Osteoblast (primary cell): ENCODE measurements at places on chromosomes 5 and 9. TPM values are rescaled to one million over a fixed set of nuclear protein-coding genes. Genes with fewer than 3 reads are reported as not detected.

GRCh38 chr5:16794269-16794913, 141.7 kb downstream of the MYO10 start:
- H3K4me3 ChIP-seq, result no peak overlapping the region
- H3K36me3 ChIP-seq, result peaks cover 11% of the 10 kb centered on the region
- H3K27ac ChIP-seq, result no peak overlapping the region
- no peaks in the 10 kb centered on the region for H3K27me3 ChIP-seq

- H3K36me3 ChIP-seq, result no peaks in the 10 kb centered on the region
- DNase-seq, result no peak
- no peak overlapping the region for H3K27ac ChIP-seq
- no peak overlapping the region for H3K4me3 ChIP-seq
- no peaks in the 10 kb centered on the region for H3K4me1 ChIP-seq
Observed at GRCh38 chr9:114139071-114139470, 16.3 kb upstream of the COL27A1 start.

FOXD4L5 gene
- total RNA-seq, result under 0.01 TPM in 1 of 2 replicates, not detected in the other

DNA sequence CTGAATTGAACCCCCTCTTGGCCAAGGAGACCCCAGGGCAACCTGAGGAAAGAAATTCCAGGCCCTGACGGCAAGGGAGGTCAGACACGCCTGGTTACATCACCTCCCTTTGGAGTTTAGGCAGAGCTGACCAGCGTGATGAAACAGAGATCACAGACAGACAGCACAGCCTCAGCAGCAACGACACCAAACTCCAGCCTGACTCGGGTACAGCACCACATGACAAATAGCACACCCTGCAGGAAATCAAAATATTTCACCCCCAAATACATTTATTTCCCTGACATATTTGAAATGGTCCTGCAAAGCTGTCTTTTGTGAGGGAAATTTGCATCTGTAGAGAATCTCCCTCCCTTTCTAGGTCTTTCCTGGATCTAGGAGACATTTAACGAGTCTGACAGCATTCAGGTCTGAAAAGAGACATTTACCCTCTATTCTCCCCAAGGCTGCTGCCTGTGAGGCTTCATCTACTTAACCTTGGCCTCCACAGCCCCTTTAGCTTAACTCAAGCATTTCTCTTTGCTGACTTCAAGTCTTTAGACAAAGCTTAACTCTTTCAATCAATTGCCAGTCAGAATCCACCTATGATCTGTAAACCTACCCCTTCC, 2.6 kb downstream of the QSOX2 start:
- peaks cover 18% of the 10 kb centered on the region for H3K4me1 ChIP-seq
- no peak overlapping the region for H3K27ac ChIP-seq

DNA sequence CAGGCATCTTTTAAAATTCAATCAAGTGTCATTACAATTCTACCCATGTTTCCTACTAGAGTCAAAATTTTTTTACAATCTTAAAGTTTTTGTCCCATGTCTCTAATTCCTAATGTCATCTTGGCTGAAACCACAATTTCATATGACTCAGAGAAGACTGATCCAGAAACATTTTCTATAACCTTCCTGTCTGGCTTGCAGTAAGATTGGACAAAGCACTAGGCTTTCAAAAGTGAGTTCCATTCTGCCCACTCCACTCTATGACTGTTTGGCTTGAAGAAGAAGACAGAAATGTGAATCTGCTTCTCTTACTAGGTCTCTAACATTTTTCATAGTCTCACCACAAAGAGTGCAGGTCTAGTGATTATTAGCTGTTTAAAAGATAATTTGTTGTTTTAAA, 88.8 kb downstream of the NR3C1 start:
- DNase-seq, result peak; percentile 68
- H3K4me1 ChIP-seq, result peaks cover 87% of the 10 kb centered on the region
- peak overlapping the region; percentile 78 for H3K27ac ChIP-seq
- H3K4me3 ChIP-seq, result no peak overlapping the region
- no peaks in the 10 kb centered on the region for H3K27me3 ChIP-seq

- DNase-seq, result no peak
- no peaks in the 10 kb centered on the region for H3K36me3 ChIP-seq
- H3K4me1 ChIP-seq, result no peaks in the 10 kb centered on the region
- peaks cover 1% of the 10 kb centered on the region for H3K27me3 ChIP-seq
- H3K27ac ChIP-seq, result no peak overlapping the region
Observed at GRCh38 chr5:1703352-1704050, 96.1 kb downstream of the MRPL36 start.

- DNase-seq, result peak; percentile 96
- peaks cover 17% of the 10 kb centered on the region for H3K36me3 ChIP-seq
- peak overlapping the region; percentile 84 for H3K4me3 ChIP-seq
- peak overlapping the region; percentile 95 for H3K27ac ChIP-seq
Observed at GRCh38 chr5:181246276-181247049, 2.8 kb upstream of the RACK1 start.

DNA sequence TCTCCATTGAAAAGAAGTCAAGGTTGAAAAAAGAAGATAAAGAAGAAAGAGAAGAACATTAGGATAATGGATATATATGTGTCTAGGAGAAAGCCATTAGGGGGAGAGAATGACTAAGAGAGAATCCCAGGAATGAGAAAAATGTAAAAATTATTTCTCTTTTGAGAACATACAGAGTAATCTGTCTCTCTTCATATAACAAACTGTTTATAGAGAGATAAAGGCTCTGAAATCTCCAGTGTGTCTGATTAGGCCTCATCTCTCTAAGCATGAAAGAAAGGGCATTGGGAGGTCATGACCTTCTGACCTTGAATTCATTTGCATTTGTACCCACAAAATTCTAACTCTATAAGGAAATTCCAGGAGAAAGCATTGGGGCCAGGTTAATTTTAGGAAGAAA, 3.5 kb upstream of the MPDZ start:
- no peaks in the 10 kb centered on the region for H3K36me3 ChIP-seq
- H3K27me3 ChIP-seq, result no peaks in the 10 kb centered on the region
- no peak overlapping the region for H3K27ac ChIP-seq
- H3K4me1 ChIP-seq, result peaks cover 19% of the 10 kb centered on the region

GRCh38 chr5:141814064-141814964, 63.9 kb downstream of the PCDH1 start:
- H3K27ac ChIP-seq, result no peak overlapping the region
- no peaks in the 10 kb centered on the region for H3K36me3 ChIP-seq
- DNase-seq, result peak; percentile 94
- H3K4me3 ChIP-seq, result no peak overlapping the region

PCDHA1 gene
- total RNA-seq, result not detected in 2 replicates

PCDHGA5 gene
- 2.5 and 2.7 TPM in 2 replicates for total RNA-seq
